Activated CD4-positive, alpha-beta T cell treated with anti-CD3 and anti-CD28 coated beads for 36 hours (primary cell): ENCODE measurements at places on chromosomes 1 and 21. TPM values are rescaled to one million over a fixed set of nuclear protein-coding genes. Genes with fewer than 3 reads are reported as not detected.

GRCh38 chr1:37009521-37009920 lies 24.8 kb downstream of the GRIK3 start:
- H3K36me3 ChIP-seq = no peaks in the 10 kb centered on the region
- no peak for DNase-seq
- peaks cover 4% of the 10 kb centered on the region for H3K27me3 ChIP-seq
- no peak overlapping the region for H3K4me3 ChIP-seq

The PLEKHN1 gene
- total RNA-seq = 1.1 TPM

The RGL1 gene
- total RNA-seq = 2.0 TPM

The KRTAP19-4 gene
- total RNA-seq = not detected

The LRRC3 gene
- 2.7 TPM for total RNA-seq

DNA sequence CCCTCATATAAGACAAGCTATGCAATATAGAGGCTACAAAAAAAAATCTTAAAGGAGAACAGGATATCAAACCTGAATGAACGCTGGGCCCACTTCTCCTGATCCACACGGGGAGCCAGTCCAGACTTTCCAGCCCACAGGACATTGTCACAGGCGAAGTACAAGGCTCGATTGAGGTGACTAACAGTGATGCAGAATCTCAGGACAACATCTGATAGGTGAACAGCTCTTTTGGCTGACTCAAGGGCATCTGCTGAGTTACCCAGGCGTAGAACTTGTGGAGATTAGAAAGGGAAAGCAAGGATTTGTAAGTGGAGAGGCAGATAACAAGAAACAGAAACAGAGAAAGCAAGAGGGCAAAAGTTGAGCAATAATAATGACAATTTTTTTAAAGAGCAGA lies 1.8 kb downstream of the PEX11B start:
- H3K4me1 ChIP-seq = peaks cover 42% of the 10 kb centered on the region
- peak overlapping the region; percentile 62 for H3K27ac ChIP-seq
- H3K4me3 ChIP-seq = peak overlapping the region; percentile 93
- no peaks in the 10 kb centered on the region for H3K27me3 ChIP-seq

DNA sequence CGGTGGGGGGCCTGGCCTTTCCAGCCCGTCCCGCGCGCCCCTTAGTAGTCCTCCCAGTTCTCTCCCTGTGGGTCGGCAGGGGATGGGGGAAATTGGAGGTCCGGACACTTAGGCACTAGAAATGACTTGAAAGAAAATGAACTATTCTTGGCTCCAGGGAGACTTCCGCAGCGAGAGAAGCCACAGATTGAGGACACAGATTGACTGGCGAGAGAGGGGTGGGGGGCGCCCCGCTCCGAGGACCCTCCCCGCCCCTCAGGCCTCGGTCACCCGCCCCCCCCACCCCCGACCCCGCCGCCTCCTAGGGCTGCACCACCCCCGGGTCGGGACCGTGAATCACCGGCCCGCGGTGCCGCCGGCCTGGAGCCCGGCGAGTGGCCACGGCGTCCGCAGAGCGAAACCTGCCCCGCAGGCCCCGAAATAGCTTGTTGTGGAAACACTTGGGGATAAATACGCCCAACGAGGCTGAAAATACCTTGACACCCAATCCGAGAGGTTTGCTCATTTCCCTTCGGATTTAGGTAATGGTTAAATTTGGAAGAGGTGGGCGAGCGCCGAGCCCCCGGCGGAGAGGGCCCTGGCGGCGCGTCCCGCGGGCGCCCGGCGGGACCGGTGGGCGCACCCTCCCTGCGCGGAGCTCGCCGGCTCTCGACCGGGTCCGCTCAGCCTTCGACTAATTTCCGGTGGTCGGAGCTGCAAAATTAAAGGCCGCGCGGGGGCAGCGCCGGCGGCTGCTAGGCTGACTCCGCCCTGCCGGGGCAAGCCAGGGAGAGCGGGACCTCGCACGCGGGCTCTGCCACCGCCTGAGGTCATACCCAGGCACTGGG lies at the start of gene GFI1:
GFI1 (minus strand) TSS at position 675 of the 827 bp plus-strand sequence. CDS start 3,438 bp downstream, outside the sequence.
- peaks cover 37% of the 10 kb centered on the region for H3K36me3 ChIP-seq
- peak within 1 kb of the TSS; percentile 98 for H3K4me3 ChIP-seq
- peaks cover 28% of the 10 kb centered on the region for H3K4me1 ChIP-seq
- DNase-seq = peak; percentile 90
- peak within 1 kb of the TSS; percentile 88 for H3K27ac ChIP-seq
- no peaks in the 10 kb centered on the region for H3K27me3 ChIP-seq

- H3K4me3 ChIP-seq = peak overlapping the region; percentile 78
- DNase-seq = peak; percentile 79
- peaks cover 17% of the 10 kb centered on the region for H3K36me3 ChIP-seq
- peak overlapping the region; percentile 79 for H3K27ac ChIP-seq
- peaks cover 44% of the 10 kb centered on the region for H3K4me1 ChIP-seq
Measured at GRCh38 chr1:155241069-155241679, 14.1 kb downstream of the ENTREP3 start.

DNA sequence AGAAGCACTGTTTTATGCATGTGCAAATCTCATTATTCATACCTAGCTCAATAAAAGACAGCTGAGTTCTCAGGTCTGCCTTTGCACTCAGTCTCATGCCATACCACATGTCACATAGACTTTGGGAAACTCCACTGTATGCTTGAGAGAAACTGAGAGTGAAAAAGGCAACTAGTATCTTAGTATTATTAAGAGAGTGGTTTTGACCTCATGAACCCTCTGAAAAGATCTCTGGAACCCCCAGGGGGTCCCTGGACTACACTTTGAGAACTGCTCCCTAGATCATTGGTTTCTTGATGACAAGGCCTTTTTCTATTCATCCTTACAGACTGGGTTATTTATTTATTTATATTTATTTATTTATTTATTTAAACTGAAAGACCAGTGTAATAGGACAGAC lies 3.7 kb upstream of the RHEX start:
- no peaks in the 10 kb centered on the region for H3K36me3 ChIP-seq
- DNase-seq = peak; percentile 18
- H3K27me3 ChIP-seq = peaks cover 5% of the 10 kb centered on the region

The KIF2C gene
- total RNA-seq = 119 TPM

The CA6 gene
- total RNA-seq = 0.27 TPM

DNA sequence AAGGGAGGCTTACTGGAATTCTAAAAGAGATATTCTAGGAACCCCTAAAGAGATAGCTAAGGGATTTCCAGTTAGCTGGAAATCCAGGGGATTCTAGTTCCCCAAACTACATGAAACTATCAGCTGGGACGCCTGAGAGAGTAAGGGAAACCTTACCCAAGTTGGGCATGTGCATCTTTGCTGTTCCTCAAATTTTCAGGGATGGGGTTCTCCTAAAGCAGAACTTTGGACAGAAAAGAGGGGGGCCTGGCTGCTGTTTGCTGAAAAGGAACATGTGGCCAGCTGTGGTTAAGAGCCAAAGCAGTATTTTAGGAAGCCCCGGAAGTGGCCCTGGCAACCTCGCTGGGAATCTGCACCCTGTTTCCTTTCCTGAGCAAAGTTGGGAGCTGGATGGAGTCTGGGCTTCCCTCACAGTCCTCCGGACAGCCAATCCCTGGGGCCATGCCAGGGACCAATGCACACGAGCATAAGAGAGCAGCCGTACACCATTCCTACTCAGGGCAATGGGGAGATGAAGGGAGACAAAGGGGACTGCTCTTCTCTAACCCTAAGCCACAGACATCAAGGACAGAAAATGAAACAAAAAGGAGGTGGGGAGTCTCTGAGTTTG lies 154.3 kb downstream of the PLXNA2 start:
- no peak for DNase-seq
- H3K36me3 ChIP-seq = no peaks in the 10 kb centered on the region
- no peaks in the 10 kb centered on the region for H3K27me3 ChIP-seq
- H3K27ac ChIP-seq = no peak overlapping the region
- H3K4me3 ChIP-seq = no peak overlapping the region
- H3K4me1 ChIP-seq = peaks cover 25% of the 10 kb centered on the region
